ENCODE measurements at places on chromosomes 13 and 19. TPM values are rescaled to one million over a fixed set of nuclear protein-coding genes. Genes with fewer than 3 reads are reported as not detected.

DNA sequence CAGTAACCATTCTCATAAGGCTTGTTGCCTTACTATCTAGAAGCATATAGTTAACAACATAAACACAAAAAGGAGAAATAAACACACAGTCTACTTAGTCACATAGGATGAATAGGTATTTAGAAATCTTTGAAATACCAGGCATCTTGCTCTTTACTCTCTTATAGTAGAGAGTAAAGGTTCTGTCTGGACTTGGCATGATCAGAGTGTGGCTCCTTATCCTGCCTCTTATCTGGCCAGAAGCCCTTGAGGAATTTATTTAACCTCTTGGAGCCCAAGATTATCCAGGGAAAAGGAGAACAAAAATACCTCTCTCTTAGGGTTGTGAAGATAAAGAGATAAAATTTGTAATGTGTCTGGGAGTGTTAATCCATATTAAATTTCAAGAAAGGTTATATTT, 100.2 kb upstream of the MBNL2 start:
- no peak overlapping the region for H3K4me3 ChIP-seq
- H3K36me3 ChIP-seq = no peaks in the 10 kb centered on the region

GRCh38 chr13:109844396-109844795, 58.0 kb upstream of the IRS2 start:
- DNase-seq = no peak
- H3K4me3 ChIP-seq = no peak overlapping the region
- no peaks in the 10 kb centered on the region for H3K36me3 ChIP-seq
- H3K27me3 ChIP-seq = peaks cover 40% of the 10 kb centered on the region
- no peaks in the 10 kb centered on the region for H3K4me1 ChIP-seq

DNA sequence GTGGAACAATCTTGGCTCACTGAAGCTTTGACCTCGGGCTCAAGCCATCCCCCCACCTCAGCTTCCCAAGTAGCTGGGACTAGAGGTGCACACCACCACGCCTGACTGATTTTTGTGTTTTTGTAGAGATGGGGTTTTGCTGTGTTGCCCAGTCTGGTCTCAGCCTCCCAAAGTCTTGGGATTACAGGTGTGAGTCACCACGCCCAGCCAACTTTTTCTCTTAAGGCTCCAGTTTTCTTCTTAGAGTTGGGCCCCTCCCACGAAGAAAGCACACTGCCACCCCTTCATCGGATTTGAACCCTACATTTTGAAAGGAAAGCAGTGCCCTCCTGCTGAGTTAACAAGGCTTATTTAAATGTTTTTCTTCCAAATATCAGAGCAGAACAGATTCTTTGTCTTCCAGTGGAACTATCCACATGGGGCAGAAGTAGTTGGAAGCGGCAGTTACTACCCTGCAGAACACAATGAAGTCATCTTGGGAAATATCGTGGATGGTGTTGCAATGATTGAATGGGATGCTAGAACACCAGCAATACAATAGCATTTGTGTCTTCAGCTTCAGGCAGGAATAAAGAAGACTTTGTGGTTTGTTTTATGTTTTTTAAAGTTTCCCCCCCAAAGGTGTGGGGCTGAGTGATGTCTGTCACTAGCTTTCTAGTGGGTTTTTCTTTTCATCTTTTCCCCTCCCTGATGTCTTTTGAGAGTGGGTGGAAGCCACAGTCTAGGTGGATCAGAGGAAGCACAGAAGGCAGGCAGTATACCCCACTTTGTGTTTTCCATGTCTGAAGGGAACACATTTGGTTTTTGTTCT, 8.9 kb downstream of the ACTN4 start:
- no peaks in the 10 kb centered on the region for H3K27me3 ChIP-seq
- H3K27ac ChIP-seq = no peak overlapping the region
- peaks cover 47% of the 10 kb centered on the region for H3K4me1 ChIP-seq
- H3K36me3 ChIP-seq = no peaks in the 10 kb centered on the region
- H3K4me3 ChIP-seq = no peak overlapping the region

GRCh38 chr13:33262594-33262993, 23.0 kb downstream of the STARD13 start:
- H3K27ac ChIP-seq = peak overlapping the region; percentile 63
- no peak overlapping the region for H3K4me3 ChIP-seq
- no peaks in the 10 kb centered on the region for H3K36me3 ChIP-seq
- H3K4me1 ChIP-seq = no peaks in the 10 kb centered on the region

- no peak overlapping the region for H3K27ac ChIP-seq
- DNase-seq = no peak
- H3K27me3 ChIP-seq = no peaks in the 10 kb centered on the region
- no peaks in the 10 kb centered on the region for H3K4me1 ChIP-seq
Observed at GRCh38 chr13:80274643-80275042, 66.3 kb downstream of the SPRY2 start.

- DNase-seq = no peak
- H3K4me3 ChIP-seq = no peak overlapping the region
- no peak overlapping the region for H3K27ac ChIP-seq
- H3K27me3 ChIP-seq = no peaks in the 10 kb centered on the region
Observed at GRCh38 chr13:53778937-53779336, 750.3 kb downstream of the OLFM4 start.

DNA sequence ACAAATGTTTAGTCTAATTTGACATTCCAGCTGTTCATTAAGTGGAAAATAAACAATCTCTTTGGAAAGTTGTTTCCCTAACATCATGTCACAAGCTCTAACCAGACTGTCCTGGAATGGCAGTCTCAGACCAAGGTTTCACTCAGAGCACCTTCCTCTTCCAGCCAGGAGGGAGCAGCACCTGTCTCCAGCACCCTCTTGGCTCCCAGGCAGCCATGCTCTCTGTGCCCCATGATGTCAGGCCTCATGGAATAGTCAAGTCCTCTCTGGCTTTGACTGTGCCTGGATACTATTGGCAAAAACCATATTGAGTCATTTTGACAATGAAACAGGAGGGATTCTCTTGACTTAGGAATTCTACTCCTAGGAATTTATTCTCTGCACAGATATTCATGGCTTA, 171.4 kb downstream of the OXGR1 start:
- H3K4me3 ChIP-seq = no peak overlapping the region
- H3K36me3 ChIP-seq = no peaks in the 10 kb centered on the region
- no peaks in the 10 kb centered on the region for H3K4me1 ChIP-seq
- DNase-seq = no peak
- H3K27me3 ChIP-seq = no peaks in the 10 kb centered on the region
- no peak overlapping the region for H3K27ac ChIP-seq

GRCh38 chr19:46717034-46717715, at the start of gene PRKD2:
PRKD2 (minus strand) TSS chr19:46717114; CDS start chr19:46716370, 744 bp downstream.
- peak within 1 kb of the TSS; percentile 94 for H3K4me3 ChIP-seq
- H3K36me3 ChIP-seq = peaks cover 9% of the 10 kb centered on the region
- H3K27me3 ChIP-seq = no peaks in the 10 kb centered on the region
- H3K4me1 ChIP-seq = peaks cover 84% of the 10 kb centered on the region
- DNase-seq = peak; percentile 88

DNA sequence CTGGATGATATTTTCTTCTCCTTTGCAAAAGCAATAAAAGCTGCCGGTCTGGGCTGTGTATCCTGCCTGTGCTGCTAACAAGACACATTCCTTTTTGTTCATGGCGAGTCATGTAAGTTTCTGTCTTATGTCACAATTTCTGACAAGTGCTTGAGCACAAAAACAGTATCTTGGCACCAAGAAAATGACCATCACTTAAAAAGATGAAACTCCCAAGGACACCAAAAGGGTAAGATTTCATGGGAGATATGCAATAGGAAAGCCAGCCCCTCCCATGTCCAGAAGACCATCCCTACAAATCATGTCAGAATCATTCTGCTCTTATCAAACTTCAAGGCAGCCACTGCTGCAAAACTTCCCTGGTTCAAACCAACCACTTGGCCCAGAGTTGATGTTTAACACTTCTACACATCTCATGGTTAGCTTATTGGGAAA, 375.4 kb upstream of the ZNF507 start:
- H3K27ac ChIP-seq = peak overlapping the region; percentile 57
- H3K27me3 ChIP-seq = no peaks in the 10 kb centered on the region
- H3K4me1 ChIP-seq = no peaks in the 10 kb centered on the region
- DNase-seq = no peak

The MAB21L1 gene
- polyA plus RNA-seq = not detected

The CCNA1 gene
- not detected for polyA plus RNA-seq

All from naive B cell (primary cell).